Motor neuron (in vitro differentiated cells): ENCODE measurements at places on chromosomes 11 and 22. TPM values are rescaled to one million over a fixed set of nuclear protein-coding genes. Genes with fewer than 3 reads are reported as not detected.

DNA sequence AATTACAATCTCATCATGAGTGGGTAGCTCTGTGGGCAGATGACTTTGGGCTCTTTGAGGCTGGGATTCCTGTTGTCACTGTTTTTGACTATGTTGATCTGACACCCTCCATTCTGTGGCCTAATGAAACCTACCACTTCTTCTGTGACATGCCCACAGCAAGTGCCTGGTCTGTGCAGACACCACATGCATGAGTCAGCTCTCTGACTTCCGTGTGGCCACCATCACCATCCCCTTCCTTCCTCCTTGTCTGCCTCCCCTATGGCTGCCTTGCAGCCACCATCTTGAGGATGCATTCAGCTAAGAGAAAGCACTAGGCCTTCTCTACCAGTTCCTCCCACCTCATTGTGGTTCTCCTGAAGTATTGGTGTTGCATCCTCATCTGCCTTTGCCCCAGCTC is 15.3 kb upstream of the OR10V1 start:
- ATAC-seq = no peak

The CYB561A3 gene
- total RNA-seq = 9.9 and 12.0 TPM in 2 replicates

DNA sequence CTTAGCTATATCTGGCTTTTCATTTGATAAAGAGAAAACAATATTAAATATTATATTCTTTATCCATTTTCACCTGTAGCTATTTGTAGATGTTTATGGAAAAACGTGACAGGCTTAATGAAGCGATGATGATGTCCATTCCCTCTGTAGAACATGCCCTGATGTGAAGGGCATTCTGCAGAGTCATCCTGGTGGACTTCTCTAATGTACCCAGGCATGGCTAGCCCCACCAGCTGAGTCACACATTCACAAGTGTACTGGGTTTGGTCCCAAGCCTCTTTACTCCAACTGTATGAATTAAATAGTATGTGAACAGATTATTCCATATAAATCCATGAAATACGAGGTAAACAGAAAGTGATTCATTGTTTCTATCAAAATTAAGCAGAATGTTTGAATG is 139.3 kb downstream of the CADM1 start:
- ATAC-seq = no peak

DNA sequence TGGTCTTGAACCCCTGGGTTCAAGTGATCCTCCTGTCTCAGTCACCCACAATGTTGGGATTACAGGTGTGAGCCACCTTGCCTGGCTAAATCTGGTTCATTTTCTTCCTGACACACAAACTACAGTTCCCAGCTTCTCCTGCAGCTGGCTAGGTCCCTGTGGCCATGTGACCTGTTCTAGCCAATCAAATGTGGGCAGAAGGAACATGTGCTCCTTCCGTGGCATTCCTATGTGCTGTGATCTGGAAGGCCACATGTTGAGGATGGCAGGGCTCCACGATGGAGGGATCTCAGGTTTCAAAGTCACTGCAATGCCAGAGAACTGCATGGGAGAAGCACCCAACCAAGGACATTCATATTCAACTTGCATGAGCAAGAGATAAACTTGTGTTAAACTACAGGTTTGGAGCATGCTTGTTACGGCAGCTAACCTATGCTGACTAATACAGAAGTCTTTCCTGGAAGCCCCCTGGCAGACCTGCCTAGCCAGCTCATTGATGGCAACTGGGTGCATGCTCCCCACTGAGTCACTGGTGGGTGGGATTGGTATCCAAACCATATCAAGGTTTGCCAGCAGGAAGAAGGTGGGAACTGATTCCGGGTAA is 86.0 kb downstream of the RPS6KA4 start:
- no peak for ATAC-seq

DNA sequence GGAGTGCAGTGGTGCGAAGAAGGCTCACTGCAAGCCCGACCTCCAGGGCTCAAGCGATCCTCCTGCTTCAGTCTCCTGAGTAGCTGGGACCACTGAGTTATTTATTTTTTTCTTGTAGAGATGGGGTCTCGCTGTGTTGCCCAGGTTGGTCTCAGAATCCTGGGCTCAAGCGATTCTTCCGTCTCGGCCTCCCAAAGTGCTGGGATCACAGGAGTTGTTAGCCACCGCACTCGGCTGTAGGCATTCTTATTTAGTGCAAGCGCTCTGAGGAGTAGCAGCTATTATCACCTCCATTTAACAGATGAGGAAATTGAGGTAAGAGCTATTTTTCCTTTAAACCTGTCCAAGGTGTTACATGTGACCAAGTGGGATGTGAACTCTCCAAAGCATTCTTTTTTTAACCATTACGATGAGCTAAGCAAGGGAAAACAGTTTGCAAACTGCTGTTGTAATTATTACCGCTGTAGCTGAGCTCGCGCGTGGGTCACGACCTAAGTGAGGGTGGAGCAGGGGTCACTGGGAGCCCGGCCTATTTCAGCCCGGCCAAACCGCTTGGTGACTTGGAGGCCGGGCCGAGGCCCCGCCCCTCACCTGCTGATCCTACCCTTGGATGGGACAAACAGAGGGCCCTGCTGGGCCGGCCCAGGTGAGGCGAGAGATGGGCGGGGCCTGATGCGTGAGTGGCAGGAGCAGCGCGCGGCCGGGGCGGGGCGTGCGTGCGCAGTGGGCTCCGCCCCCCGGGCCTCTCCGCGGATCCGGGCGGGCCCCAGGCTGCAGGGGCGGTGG is 449 bp upstream of the KREMEN1 start:
- peak; percentile 66 for ATAC-seq

The RIBC2 gene
- total RNA-seq = 2.9 and 3.4 TPM in 2 replicates

DNA sequence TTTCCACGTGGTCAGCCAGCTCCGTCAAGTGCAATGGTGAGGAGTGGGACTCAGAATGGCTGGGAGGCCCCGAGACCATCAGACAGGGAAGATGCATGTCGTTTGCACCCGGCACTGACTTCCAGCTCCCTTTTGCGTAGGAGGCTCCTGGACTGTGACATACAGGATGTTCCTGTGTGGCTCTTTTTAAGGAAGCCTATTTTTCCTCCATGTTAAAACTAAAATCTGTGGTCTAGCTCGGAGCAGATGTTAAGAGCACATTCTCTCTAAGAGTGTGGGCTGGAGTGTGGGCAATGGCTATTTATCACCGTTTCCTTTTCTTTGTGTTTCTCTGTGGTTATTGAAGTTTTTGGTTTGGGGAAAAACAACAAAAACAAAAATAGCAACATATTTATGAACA is 40.9 kb upstream of the AMPD3 start:
- ATAC-seq = no peak

GRCh38 chr22:20948989-20949388 is 18.1 kb upstream of the AIFM3 start:
- ATAC-seq = no peak

The SLC22A25 gene
- total RNA-seq = not detected in 2 replicates

DNA sequence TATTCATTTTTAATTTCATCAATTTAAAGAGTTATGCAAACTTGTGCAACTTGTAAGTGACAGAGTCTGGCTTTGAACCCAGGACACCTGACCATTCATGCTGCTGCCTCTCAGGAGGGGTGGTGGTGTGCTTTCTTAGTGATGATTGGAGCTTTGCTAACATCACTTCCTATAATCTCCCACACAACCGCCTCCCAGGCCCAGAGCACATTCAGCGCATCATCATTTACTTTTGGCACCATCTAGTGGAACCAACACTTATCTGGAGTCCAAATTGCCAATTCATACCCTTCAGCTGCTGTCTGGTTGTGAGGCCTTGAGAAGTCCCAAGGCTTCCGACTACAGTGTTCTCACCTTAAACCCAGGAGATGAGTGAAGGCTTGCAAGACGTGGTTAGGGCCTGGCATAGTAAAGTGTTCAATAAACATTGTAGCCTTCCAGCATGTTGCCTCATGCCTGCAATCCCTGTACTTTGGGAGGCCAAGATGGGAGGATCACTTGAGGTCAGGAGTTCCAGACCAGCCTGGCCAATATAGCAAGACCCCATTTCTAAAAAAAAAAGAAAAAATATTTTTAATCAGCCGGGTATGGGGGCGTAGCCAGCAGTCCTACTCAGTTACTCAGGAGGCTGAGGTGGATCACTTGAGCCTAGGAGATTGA is 1.1 kb upstream of the TTLL1 start:
- no peak for ATAC-seq

The TBX1 gene
- total RNA-seq = 0.29 and 0.41 TPM in 2 replicates

The MN1 gene
- 6.4 and 16.4 TPM in 2 replicates for total RNA-seq

GRCh38 chr22:22698263-22698750 is 53.9 kb downstream of the GGTLC2 start:
- no peak for ATAC-seq

GRCh38 chr11:16909359-16910035 is 104.7 kb downstream of the PLEKHA7 start:
- ATAC-seq = no peak

- ATAC-seq = no peak
Measured at GRCh38 chr11:102430158-102430836, 22.3 kb downstream of the TMEM123 start.

The PPP2R1B gene
- 41.6 and 43.7 TPM in 2 replicates for total RNA-seq

GRCh38 chr11:8086001-8086479 is 5.0 kb downstream of the TUB start:
- ATAC-seq = peak; percentile 74

The TUBA8 gene
- total RNA-seq = 1.4 and 2.0 TPM in 2 replicates

DNA sequence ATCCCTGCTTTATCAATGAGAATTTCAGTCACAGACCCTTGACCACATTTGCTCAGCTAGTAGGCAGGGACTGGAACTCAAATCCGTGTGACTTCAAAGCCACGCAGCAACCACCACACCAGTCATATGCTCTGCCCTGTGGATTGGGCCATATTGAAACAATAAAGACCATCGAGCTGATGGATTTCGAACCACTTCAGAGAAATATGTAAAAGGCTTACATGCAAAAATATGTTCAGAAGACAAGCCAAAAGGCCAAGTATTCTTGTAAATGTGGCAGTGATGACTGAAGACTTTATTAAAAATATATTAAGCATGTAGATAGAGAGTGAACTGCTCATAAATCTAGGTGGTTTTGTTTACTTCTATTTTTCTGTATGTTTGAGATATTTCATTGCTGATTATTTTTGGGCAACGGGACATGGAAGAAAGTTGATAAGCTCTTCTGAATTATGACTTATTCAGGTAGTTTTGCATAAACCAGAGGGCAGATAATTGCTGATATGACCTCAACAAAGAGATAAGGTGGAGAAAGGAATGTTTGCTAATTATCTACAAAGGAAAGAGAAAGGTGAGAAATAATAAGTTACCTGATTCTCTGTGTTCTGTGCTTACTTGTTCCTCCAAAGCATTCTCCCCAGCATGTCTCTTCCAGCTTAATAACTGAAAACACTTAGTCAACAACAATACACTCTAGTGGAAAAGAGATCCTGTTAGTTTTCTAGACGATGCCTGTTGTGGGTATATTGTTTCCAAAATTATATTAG is 99.4 kb downstream of the PDHX start:
- ATAC-seq = no peak

DNA sequence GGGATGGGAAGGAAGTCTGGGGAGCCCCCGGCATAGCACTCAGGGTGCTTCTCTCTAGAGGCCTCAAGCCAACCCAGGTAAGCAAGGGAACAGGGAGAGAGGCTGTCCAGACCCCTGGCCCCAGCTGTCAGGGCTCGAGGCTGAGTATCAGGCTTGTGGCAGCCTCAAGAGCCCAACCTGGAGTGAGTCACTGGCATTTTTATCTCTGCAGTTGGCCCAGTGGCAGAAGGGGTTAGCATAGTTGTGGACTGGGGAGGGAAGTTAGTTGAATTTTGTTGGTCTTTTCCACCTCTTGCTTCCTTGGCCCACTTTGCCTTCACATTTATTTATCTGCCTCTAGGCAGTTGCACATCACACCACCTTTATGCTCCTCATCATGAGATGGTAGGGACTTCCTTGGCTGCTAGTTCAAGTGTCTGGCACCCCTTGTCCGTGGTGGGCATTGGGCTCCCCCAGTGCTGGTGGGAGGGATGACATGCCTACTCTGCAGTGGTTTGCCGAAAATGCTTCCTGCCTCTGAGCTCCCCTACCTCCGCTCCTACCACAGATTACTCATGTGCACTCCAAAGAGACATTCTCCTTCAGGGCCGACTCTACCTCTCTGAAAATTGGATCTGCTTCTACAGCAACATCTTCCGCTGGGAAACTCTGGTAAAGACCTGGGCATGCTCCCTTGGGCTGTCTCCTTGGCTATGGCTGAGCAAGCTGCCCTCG is 60.1 kb downstream of the SCN3B start:
- ATAC-seq = no peak

DNA sequence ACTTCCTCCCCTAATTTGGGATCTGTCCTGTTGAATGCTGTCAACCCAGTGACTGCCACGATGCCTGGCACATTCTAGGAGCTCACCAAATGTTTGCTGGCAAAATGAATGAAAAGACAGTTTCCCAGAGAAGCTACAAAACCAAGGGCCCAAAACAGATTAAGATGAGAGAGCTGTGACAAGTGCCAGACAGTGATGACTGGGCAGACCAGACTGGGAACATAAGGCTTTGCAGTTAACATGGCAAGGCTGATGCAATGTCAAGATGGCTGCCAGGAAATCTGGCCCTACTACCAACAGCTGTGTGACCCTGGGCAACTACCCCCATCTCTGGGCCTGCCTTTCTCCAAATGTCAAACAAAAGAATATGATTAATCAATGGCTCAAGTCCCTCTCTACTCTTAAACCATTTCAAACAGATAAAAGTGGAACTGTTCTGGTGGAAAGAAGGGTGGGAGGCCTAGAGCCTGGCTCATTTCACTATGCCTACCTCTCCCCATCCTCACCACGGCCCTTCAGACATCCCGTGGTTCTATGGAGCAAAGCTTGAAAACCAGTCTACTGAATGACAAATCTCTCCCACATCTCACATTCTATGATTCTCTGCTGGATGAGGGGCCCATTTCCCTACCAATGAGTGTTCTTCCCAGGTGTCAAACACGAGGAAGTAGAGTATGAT is 12.8 kb downstream of the AP1B1 start:
- no peak for ATAC-seq

The FSHB gene
- total RNA-seq = 0.19 and 0.28 TPM in 2 replicates

DNA sequence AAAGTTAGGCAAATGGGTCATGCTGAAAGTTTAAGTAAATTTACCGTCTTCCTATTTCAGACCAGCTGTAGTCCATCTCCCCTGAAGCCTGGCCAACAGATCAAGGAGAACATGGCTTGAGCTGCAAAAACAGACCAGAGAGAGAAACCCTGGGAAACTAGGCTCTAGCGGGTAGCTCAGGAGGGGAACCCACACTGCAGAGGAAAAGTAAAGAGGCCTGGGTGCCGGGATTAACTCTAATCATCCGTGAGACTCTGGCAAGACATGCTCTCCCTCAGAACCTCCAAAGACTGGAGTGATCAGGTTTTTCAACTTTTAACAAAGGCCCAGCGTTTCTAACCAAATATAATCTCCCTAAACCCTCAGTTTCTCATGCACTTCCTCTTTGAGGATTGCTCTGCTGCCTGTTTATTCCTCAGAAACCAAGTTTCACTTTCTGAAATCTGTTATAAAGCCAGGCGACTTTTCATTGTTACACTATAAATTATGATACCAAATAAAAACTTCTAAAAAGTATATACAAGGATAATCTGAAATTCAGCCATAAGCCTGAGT is 67.5 kb downstream of the GAB2 start:
- ATAC-seq = peak; percentile 25
